ENCODE measurements at places on chromosomes 3 and 15.

DNA sequence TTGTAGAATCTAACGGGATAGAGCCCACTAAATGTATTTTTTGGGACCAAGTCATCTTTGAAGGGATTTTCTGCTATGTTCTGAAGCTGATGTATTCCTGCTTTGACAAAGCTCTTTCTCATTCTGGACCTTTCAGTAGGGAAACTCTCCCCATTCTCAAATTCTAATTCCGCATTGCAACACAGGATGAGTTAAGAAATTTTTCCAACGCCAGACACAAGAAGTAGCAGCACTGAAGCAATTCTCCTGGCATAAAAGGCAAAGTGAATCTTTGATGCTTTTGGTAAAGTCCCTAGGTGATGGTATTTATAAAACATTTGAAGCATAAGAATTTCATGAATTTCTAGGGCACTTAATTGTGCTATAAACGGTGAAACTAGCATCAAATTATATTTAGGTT lies 76.8 kb downstream of the ZPLD1 start:
- no peak for DNase-seq

DNA sequence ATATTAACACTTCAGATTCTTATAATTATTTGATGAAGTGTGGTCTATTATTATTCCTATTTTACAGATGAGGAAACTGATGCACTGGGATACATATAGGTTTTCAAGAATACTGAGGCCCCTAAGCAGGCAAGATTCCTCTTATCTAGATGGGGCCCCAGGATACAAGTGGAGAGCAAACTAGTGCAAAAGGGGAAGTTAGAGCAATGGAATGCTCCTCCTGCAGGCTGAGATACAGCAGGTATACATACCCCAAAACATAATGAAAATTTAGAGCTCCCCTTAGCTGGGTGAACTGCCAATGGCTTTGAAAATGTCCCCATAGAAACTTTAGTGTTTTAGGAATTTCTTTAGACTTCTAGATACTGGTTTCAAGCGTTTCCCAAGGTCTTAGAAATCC lies 247.1 kb downstream of the CHST2 start:
- DNase-seq: no peak

DNA sequence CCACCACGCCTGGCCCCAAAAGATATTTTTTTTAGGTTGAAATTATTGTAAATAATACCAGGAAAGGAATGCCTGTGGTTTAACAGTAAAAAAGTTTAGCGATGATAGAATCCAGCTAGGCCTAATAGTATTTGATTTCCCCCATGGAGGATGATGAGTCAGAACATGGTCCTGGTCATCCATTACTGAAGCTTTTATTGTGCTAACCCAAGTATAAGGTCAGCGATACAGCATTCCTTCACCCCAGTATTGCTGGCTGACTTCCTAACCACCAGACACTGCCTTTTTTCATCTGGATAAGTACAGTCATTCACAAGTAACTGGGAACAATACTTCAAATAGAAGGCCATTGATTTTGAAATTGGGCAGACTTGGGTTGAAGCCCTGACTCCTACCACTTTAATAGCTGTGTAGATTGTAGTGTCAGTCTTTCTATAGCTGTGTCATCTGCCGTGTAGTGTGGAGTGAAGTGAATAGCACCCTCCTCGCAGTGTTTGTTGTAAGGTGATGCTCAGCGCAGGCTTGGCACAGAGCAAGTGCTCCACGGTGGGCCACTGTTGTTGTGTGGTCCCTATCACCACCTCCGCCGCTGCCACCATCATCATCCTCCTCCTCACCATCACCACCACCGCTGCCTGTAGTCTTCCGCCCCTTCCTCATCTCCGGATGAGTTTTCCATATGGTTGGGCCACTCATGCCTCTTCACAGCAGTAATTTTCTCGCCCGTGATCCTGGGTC lies 436.0 kb upstream of the TPM1 start:
- DNase-seq: peak; percentile 95

DNA sequence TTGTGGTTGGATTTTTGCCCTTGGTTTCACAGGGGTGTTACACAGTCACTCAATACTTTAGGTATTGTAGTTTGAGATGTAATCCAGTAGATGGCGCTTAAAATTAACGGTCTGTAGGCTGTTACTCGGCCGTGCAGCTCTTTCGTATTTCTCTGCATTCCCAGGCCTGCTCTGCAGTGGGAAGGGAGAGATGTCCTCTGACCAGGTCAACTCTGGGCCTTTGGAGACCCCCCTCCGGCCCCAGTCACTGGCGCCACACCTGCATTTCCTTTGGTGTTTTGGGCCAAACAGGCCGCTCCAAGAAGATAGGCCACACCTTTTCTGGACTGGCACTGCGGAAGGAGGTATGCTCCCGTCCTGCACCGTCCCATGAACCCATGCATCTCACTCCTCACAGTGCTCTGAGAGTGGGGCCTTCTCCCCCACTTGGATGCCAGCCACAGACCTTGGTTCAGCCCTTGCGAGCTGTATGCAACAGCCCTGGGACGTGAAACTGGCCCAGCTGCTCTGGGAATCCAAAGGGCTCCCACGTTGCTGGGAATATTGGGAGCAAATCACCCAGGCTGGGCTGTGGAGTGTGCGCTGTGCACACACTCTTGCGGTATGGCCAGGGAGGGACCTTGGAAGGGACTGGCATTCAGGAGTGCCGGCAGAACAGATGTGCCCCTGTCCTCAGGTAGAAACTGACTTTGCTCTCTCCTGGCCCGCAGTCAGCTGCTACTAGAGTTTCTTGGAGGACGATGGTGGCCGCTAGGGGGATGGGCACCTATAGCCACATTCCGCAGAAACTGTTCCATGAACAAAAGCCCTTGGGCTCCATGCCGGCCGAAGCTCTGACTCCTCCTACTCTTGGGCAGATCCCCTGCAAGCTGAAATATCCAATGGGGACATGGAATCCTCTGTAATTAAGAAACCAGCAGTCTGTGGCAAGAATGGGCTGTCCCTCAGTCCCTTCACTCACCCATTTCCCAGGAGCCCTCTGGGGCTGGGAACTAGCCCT lies 410.5 kb upstream of the CADM2 start:
- DNase-seq: no peak

DNA sequence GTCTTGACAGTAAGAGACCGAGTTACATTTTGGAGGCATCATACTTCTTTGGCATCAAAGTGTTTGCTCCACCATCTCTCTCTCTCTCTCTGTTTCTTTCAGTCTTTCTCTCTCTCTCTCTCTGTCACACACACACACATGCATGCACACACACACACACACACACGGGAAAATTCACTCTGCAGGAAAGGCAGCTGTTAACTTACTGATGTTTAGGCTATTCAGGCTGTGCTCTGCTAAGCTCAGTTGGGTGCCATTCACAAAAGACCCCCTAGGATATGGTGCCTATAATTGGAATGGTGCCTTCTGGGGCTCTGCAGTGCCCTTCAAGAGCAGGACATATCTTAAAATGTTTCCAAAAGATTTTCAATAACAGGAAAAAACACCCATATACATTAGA lies 78.2 kb downstream of the KCNH8 start:
- DNase-seq: no peak

- DNase-seq: peak; percentile 64
Measured at GRCh38 chr3:167941234-167941995, 154.3 kb downstream of the GOLIM4 start.

- DNase-seq: no peak
Measured at GRCh38 chr3:184919651-184920050, 107.7 kb downstream of the VPS8 start.

DNA sequence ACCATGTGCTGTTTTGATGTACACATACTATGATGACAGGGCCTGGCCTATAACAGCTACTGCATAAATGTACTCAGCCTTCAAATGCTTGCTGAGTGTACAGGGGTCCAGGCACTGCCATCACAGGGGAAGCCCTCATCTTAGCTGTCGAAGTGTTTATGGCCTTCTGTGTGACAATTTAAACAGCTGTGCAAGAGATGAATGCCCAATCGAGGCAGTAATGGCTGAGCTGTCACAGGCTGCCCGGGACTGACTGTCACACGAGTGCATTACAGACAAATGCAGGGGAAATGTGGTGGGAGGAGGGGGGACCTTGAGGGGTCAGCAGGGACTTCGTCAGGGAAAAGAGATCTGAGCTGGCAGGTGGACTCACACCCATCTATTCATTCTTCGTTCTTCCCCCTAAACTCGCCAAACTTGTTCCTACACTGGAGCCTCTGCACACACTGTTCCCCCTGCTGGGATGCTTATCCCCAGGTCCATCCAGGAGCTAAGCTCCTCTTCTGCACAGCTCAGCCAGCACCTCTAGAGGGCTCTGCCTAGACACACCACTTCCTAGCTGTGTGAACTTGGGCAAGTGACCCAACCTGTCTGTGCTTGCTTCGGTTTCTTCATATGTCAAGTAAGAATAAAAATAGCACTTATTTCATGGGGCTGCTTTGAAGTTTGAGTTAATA lies 156.2 kb upstream of the IQSEC1 start:
- no peak for DNase-seq

GRCh38 chr15:100026041-100026440 lies 292.8 kb upstream of the LYSMD4 start:
- no peak for DNase-seq

- DNase-seq: no peak
Measured at GRCh38 chr15:76431971-76432370, 95.4 kb downstream of the ISL2 start.

DNA sequence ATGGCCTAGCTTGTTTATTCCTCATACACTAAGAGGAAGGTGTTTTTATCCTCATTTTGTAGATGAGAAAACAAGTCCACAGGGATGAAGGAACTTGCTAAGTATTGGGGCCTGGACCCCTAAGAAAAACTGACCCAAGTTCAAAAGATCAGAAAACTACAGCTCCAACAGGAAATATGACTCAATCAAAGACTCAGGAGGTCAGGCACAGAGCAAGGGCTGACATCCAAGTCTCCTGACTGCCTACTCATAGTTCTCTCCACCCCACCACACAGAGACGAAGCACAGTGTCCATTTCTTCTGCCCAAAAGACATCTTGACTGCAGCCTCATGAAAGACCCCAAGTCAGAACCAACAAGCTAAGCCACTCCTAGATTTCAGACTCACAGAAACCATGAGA lies 26.9 kb upstream of the TPM1 start:
- DNase-seq: peak; percentile 31

DNA sequence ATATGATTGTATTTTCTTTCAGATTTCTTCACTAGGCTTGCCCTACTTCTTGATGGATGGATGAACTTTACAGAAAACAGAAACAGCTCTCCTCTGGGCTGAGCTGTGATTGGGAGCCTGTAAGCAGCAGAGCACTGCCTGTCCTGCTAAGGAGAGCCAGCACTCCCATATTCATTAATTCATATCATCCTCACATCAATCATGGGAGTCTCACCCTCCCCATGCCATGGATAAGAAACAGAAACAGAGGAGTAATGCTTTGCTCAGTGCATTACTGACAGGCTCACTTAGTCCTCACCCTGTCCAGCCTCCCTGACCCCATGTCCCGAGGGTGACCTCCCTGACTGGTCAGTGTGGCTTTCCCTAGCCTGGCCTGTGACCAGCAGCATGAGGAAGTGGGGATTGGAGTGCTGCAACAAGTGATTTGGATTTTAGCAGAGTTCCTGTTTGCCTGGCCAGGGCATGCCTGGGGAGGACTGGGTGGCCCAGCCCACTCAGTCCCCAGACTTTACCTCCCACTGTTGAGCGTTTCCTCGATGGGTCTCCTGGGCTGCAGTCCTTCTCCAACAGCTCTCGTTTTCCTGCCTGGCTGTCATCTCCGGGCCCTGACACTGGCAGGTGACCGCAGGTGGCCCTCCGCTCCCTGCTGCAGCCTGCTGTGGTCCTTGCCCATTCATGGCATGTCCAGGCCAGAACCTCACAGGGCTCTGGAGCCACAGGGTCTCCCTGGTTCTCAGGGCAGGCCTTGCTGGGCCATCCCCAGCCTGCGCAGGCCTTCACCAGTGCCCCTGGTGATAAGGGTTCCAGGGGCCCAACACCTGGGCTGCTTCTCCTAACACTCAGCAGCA lies 1.3 kb upstream of the TMIE start:
- DNase-seq: no peak

- DNase-seq: no peak
Measured at GRCh38 chr15:70053001-70053715, 44.6 kb downstream of the TLE3 start.

- DNase-seq: no peak
Measured at GRCh38 chr15:64070965-64071851, 22.4 kb downstream of the CIAO2A start.

DNA sequence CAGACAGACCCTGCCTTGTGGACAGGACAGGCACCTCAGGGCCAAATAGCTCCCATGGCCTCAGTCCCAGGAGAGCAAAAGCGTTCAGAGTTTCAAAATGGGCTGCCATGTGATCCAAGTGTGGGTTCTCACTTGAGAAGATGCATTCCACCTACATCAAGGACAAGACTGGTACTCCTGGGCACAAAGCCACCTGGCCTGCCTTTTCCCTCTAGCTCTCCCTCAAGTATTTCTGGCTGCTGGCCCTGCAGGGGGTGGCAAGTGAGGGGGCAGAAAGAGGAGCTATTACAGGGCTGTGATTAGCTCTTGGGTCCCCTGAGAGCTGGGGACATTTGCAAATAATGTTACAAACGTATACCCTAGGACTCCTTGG lies 6.5 kb upstream of the COL7A1 start:
- no peak for DNase-seq

DNA sequence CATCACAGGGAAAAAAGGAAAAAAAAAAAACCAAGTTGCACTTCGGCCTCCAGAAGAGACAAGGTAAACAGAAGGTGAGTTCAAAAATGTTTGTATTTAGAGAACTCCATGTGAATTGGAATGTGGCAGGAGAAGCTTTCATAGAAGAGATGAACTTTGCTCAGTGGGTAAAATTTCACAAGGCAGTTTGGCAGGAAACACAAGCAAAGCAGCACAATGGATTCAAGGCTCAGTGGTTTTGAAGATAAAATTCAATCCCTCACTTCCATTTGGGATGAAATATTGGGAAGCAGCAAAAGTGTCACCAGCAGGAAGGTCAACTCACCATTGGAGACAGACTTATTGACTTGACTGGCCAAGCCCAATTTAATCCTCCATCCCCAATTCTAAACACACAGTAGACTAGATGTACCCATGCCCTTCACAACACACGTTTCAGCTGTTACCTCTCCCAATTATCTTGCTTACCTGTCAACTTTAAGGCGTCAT lies 256.7 kb upstream of the ICE2 start:
- no peak for DNase-seq

DNA sequence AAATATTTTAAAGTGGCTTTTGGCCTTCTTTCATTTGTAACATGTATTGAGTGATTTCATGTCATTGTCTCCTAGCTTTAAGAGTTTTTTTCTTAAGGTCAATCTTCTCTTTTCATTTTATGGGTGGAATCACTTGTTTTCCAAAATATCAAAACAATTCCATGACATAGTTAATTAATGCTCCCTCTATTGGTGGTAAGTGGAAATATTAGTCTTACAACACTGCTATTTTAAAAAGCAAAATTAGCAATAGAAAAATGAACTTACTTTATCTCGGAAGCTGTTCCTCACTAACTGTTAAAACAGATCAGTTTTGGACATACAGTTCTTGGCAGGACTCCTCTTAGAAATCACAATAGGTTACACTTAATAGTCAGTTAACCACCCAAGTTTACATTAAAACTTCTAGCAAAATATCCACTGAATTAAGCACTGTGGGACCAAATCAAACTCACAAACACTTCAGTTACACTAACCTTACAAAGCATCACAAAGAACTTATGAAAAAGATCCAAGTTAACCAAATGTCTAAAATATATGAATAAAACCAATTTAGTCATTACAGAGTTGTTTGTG lies 42.4 kb downstream of the TIGIT start:
- DNase-seq: no peak
